ENCODE measurements at places on chromosomes 7 and 10. TPM values are rescaled to one million over a fixed set of nuclear protein-coding genes. Genes with fewer than 3 reads are reported as not detected.

Gene ENTPD7
- 28.0 TPM for total RNA-seq

Gene NEUROG3
- not detected for total RNA-seq

Gene TLX1
- not detected for total RNA-seq

Gene IL6
- 1.8 TPM for total RNA-seq

Gene ELFN1
- 0.49 TPM for total RNA-seq

Gene CD36
- total RNA-seq = not detected

Gene KCNMA1
- total RNA-seq = 32.5 TPM

Gene CYP2C19
- total RNA-seq = not detected

Gene SLIT1
- total RNA-seq = 0.16 TPM

Gene CNPY4
- total RNA-seq = 11.2 TPM

Gene ST8SIA6
- total RNA-seq = 0.49 TPM

Gene TAC1
- total RNA-seq = not detected

Gene FAM200A
- 2.6 TPM for total RNA-seq

Gene ZNF273
- 2.8 TPM for total RNA-seq

Gene ZCWPW1
- 0.81 TPM for total RNA-seq

Gene RNF32
- total RNA-seq = 0.13 TPM

Gene UPK3B
- 0.98 TPM for total RNA-seq

Gene LRRC17
- total RNA-seq = 71.7 TPM

Gene UNCX
- total RNA-seq = not detected

Gene HABP2
- total RNA-seq = 1.3 TPM

Gene ZNF467
- total RNA-seq = 12.8 TPM

Gene CYP17A1
- 0.13 TPM for total RNA-seq

Gene ERVW-1
- total RNA-seq = not detected

Gene GDF2
- total RNA-seq = not detected

Gene CADPS2
- 6.4 TPM for total RNA-seq

Gene CRHR2
- total RNA-seq = not detected

Gene NANOS1
- 0.81 TPM for total RNA-seq

Gene LBX1
- total RNA-seq = not detected

Gene NPTX2
- 0.13 TPM for total RNA-seq

Gene DNAH11
- total RNA-seq = not detected

Gene LLCFC1
- total RNA-seq = not detected

Gene FAM25A
- total RNA-seq = not detected

Gene CPSF4
- total RNA-seq = 23.1 TPM

Gene PRPS1L1
- not detected for total RNA-seq

Gene SMKR1
- total RNA-seq = 0.33 TPM

Gene PLEKHS1
- not detected for total RNA-seq

Gene CYP3A7
- total RNA-seq = not detected

Gene VIPR2
- total RNA-seq = not detected

Gene LEP
- total RNA-seq = not detected

Gene IKZF5
- 2.9 TPM for total RNA-seq

Gene HIBADH
- total RNA-seq = 48.9 TPM

Gene CDK14
- 14.3 TPM for total RNA-seq

Gene PON3
- total RNA-seq = not detected

Gene C10orf143
- 1.6 TPM for total RNA-seq

Gene SFMBT2
- 5.2 TPM for total RNA-seq

Gene TMEM26
- under 0.01 TPM for total RNA-seq

Gene C10orf95
- 0.13 TPM for total RNA-seq

Gene AASS
- total RNA-seq = 14.3 TPM

Gene GUSB
- 34.9 TPM for total RNA-seq

Gene GIMAP4
- total RNA-seq = not detected

Gene SPOCK2
- 17.8 TPM for total RNA-seq

Gene PTPN12
- total RNA-seq = 37.5 TPM

Gene YWHAG
- total RNA-seq = 71.5 TPM

Gene KLF14
- not detected for total RNA-seq

Gene GPAM
- 5.1 TPM for total RNA-seq

Gene SORBS1
- total RNA-seq = 2.8 TPM

Gene KDM7A
- 1.8 TPM for total RNA-seq

Gene TFPI2
- 15.0 TPM for total RNA-seq

Gene RPA3
- total RNA-seq = 25.7 TPM
